ENCODE measurements at places on chromosomes 1 and 21. TPM values are rescaled to one million over a fixed set of nuclear protein-coding genes. Genes with fewer than 3 reads are reported as not detected.

DNA sequence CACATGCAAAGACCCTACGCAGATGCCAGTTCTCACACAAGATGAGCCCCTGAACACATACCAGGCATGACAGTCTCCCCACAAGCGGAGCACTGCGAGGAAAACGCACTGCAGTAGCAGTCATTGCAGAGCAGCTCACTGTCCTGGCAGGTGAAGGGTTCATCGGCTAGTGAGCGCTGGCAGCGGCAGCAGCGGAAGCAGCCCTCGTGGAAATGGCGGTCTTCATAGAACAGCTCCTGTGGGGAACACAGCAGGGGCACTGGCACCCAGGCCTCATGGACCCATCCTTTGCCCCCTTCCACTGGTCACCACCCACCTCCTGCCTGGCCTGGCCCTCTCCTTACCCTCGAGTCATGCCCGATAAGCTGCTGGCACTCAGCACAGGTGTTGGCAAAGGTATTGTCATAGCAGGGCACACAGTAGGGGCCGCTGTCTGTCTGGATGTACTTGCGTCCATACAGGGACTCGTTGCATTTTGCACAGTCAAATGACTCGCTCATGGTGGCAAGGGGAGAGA lies 6.3 kb downstream of the FHL3 start:
- DNase-seq = no peak

DNA sequence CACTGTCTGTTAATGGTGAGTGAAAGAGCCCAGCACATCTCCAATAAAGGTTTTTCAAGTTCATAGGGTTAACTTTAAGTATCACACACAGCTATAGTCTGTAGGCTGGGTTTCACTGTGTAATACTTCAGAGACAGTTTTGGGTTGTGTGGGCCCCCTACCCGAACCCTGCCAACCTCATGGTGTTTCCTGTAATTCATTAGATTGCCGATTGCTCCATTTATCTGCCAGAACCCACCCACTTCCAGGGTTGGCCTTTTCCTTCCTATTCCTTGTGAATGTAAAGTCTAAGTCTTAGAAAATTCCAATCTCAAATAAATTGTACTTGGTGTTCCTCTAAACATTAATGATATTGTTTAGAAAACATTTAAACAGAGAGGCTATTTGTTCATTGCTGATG lies 43.6 kb downstream of the CTTNBP2NL start:
- DNase-seq = peak; percentile 86

DNA sequence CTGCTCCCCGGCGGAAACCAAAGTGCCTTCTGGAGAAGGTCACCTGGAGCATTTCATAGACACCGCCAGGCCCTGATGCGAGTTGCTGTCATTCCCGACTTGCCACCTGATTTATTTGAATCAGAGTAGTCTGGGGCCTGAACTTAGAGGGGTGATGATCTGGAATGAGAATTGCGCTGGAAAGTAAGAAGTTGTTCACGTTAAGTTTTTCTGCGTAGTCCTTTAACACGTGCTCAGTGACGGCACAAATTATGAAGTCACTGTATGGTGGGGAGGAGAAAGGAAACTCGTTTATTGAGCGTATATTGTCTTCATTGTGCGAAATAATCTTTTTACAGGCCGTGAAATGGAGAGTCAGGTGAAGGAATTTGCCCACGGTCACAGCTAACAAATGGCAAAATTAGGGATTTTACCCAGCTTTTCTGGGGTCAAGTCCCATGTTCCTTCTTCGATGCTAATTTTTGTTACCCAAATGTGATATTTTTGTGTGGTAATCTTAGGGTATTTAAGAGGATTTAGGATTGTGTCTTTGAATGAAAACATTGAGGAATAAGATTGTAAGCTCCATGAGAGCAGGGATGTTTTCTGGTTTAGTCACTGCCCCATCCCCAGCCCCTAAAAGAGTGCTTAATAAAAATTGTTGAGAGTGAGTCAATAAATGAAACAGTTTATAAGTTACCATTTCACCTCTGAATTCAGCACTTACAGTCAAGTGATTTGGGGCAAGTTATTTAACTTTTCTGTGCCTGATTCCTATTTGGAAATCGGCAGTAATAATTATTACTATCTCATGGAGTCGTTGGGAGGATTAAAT lies 46.4 kb upstream of the NBL1 start:
- peak; percentile 66 for DNase-seq

- DNase-seq = no peak
Measured at GRCh38 chr1:233406994-233407631, 79.6 kb downstream of the MAP3K21 start.

DNA sequence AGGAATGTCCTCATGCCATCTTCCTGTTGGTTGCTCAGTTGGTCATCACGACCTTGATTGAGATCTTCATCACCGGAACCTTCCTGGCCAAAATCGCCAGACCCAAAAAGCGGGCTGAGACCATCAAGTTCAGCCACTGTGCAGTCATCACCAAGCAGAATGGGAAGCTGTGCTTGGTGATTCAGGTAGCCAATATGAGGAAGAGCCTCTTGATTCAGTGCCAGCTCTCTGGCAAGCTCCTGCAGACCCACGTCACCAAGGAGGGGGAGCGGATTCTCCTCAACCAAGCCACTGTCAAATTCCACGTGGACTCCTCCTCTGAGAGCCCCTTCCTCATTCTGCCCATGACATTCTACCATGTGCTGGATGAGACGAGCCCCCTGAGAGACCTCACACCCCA lies 42.9 kb downstream of the KCNJ15 start:
- DNase-seq = no peak

GRCh38 chr1:181038399-181038873 lies 4.7 kb downstream of the MR1 start:
- peak; percentile 70 for DNase-seq

DNA sequence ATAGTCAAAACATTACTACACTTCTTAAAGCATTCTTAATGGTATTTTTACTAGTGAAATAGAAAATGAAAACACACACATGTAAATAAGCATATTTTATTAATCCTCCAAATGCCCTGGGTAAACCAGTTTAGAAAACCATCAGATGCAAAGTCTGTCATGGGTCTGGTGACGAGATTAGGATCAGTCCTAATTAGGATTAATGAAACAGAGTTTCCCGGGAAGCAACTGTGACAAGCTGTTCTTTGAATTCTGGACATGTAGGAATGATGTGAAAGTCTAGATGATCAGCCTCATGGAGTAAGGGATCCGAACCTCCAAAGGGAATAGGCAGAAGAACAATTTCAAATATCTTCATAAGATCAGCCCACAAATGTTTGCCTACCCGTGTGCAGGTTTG lies 250.2 kb downstream of the KIF26B start:
- DNase-seq = no peak

DNA sequence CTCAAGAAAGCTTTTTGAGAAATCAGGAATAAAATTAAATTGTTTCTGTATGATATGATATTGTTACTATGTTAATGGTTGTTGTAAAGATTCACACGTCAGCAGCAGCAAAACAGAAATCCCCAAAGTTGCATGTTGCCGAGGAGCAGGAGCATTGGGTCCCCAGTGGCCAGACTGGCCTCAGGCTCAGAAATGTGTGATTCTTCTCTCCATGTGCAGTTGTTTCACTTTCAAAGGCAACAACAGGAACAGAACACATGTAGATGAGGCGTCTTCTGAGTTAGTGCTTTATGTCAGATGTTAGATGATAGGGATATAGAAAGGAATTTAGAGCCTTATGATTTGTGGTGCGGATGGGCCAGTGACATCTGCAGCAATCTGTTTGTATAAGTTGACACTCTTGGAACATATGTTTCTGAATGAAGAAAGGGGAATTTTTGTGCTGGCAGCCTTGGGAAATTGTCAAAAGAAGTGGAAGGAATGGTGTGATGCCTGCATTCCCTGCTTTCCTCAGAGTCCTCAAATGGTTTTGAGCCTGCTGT lies 2.1 kb upstream of the TTLL7 start:
- no peak for DNase-seq

DNA sequence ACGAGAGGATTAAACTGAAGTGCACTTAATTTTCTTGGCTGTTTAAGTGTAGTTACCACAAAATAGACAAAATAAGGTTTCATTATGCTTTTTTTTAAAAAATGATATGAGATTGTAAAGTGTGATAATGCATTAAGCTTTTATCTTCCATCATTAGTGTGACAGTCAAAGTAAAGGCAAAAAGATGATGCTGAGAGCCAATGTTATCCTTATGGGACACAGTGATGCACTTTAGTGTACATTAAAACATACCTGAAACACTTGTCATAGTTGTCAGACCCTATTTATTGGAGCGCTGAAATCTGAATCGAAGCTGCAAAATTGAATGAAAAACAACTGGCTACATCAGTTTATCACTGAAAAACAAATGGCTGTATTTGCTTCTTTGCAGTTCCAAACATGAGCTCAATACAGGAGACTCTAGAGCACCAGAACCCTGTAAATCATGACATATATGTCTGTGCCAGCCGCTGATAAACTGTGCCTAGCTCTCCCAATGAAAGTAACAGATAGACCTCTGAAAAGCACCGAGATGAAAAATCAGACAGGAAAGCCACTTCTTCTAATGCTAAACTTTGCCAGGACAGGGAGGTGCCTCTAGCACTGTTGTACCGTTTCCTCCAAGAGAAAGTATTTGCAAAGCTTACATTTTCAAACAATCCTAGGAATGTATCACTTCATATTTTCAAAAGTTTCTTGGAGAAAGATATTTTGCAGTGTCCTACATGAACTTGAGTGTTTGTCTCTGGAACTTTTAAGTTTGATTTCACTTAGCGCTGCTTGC lies 120.7 kb upstream of the TMPRSS15 start:
- no peak for DNase-seq

DNA sequence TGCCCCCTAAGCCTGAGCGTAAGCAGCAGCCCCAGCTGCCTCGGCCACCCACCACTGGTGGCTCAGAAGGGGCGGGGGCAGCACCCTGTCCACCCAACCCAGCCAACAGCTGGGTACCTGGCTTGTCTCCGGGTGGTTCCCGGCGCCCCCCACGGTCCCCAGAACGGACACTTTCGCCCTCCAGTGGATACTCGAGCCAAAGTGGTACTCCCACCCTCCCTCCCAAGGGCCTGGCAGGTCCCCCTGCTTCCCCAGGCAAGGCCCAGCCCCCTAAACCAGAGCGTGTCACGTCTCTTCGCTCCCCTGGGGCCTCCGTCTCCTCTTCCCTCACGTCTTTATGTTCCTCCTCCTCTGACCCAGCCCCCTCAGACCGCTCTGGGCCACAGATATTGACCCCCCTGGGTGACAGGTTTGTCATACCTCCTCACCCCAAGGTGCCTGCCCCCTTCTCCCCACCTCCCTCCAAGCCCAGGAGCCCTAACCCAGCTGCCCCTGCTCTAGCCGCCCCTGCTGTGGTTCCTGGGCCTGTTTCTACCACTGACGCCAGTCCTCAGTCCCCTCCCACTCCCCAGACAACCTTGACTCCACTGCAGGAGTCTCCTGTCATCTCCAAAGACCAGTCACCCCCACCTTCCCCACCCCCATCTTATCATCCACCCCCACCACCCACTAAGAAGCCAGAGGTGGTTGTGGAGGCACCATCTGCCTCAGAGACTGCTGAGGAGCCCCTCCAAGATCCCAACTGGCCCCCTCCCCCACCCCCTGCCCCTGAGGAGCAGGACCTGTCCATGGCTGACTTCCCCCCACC lies 46.2 kb downstream of the YARS1 start:
- no peak for DNase-seq

DNA sequence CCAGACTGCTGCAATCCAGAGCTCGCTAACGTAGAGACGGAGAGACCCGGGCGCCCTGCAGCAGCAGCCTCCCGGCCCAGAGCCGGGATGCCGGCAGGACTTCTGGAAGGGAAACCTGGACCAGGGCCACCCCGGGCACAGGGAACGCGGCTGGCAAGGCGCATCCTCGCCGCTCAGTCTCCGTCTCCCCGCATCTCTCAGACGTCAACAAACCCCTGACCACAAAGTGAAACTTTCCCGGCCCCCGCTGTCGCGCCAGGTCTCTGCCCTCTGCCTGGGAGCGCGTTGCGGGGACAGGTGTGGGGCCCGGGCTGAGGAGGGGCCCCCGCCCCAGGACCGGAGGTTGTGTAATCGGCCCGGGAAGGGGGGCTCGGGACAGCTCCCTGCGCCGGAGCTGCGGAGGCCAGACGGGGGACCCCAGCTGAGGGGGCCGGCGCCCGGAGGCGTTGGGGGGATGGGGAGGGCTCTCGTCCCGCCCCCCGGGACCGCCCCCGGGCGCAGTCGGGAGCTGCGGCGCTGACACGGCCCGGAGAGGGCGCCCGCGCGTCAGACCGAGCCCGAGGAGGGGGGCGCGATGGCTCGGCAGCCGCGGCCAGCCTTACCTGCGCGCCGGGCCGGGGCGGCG lies 116.6 kb upstream of the HIVEP3 start:
- DNase-seq = peak; percentile 62

GRCh38 chr1:58437623-58438022 lies 108.9 kb downstream of the OMA1 start:
- no peak for DNase-seq

DNA sequence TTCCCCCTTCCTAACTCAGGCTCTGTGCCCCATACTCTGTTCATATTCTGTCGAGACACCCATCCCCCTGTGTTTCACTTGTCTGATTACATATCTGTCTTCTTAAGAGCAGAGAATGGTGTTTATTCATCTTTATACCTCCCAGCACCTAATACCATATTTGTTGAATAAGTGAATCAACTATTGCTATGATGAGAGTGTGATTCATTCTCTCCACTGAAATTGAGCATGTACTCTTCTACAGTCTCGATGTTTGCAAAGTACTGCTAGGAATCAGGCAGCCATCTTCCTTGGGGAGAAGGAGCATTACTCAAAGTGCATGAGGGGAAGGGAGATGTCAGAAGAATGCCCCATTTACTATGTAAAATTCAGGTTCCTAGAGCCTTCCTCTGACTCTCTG lies 27.0 kb downstream of the TBX15 start:
- DNase-seq = no peak

DNA sequence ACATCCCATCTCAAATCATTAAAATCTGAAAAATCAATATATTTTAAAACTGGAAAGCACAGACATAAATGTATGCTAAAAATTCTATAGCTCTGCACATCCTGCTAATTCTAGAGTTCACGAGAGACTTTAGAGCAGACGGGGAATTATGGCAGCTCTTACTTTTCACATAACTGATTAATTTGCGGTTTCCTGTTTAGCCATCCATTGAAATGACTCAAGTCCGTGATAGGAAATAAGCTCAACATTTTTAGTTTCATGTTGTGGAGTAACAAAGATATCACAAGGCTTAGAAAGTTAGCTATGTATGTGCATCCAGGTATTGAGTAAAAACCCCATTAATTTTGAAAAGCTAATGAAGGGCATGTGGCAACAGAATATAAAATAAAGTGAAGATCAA lies 123.2 kb downstream of the SMYD2 start:
- peak; percentile 90 for DNase-seq

- no peak for DNase-seq
Measured at GRCh38 chr1:25183126-25183980, 48.9 kb downstream of the SYF2 start.

The IL20 gene
- not detected for total RNA-seq

The REN gene
- total RNA-seq = not detected

The KRTAP19-1 gene
- not detected for total RNA-seq

The FNBP1L gene
- total RNA-seq = 56.5 TPM

The HUNK gene
- not detected for total RNA-seq

The CHI3L2 gene
- total RNA-seq = not detected

The ESRRG gene
- not detected for total RNA-seq

The CALML6 gene
- total RNA-seq = 0.85 TPM

The CHML gene
- 23.6 TPM for total RNA-seq

The LCE2C gene
- total RNA-seq = not detected

The CXADR gene
- total RNA-seq = 12.2 TPM

The ARHGEF10L gene
- 5.2 TPM for total RNA-seq

The INKA2 gene
- 5.3 TPM for total RNA-seq
